HT1080 (cell line): ENCODE measurements at places on chromosomes 16 and 17.
A peak's percentile ranks its signal among the peaks of the same experiment; 100 is the strongest.

GRCh38 chr17:38749223-38750043 lies 1.3 kb upstream of the PCGF2 start:
- DNase-seq: peak; percentile 92

DNA sequence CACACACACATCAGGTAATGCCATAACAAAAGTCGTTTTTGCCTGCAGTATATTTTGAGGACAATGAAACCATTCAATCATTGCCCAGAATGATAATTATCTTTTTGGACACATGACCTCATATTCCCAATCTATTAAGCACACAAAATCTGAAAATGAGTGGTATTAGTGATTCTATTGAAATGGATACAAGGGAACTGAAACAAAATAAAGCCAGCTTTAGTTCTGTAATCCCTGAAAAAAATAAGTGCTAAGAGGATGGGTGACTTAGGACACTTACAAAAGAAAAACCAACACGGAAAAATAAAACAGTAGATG lies 128.3 kb upstream of the MAF start:
- DNase-seq: no peak

DNA sequence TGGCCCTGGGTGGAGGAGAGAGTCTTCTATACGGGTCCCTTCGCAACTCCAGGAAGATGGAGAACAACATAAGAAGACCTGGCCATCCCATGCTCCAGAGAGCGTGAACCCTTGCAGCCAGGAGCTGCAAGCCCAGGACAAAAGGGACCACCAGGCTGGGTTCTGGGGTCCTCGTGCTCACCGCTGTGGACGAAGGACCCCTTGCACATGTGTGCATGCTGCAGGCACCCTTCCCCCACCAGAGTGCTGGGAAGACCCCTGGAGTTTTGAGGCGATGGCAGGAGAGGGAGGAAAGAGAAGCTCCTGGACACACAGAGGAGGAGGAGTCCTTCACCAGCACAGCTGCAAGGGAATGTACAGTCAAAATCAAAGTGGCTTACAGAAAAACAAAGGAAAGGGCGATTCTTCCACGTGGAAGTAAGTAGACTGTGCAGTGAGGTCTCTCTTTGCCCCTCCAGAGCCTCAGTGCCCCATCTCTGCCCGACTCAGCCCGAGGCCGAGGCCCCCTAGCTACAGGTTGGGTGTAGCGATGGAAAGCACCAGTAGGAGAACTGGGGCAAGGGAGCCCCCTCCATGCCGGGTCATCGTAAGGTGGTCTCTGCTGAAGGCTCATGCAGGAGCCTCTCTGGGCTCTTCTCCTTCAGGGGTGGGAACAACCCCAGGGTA lies 51.3 kb downstream of the PIMREG start:
- DNase-seq: no peak

DNA sequence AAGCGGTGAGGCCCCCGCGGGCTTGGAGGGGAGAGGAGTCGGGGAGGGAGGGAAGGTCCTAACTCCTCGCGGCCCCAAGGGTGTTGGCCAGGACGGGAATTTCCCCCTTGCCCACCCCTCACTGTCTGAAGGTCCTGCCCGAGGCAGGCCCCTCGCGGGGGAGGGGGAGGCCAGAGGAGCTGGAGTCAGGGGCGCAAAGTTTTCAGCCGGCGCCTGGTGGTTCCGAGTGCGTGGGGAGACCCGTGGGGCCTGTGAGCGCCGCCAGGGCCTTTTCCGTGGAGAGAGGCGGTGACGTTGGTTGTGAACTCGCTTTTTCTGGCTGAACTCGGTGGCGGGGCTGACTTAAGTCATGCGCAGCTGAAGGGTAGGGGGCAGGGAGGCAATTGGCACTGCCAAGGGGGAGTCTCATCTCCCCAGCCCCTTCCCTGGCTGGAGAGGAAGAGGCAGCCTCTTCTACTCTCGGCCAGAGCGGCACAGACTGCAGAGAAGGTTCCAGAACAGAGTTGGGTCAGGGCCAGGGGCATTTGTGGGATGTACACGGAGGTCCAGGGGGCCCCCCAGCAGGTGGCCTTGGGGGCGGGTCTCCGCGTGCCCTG lies 1.5 kb downstream of the CACNA1H start:
- no peak for DNase-seq

- DNase-seq: peak; percentile 94
These were observed 233.1 kb upstream of the WSCD1 start for GRCh38 chr17:5837055-5837491.

DNA sequence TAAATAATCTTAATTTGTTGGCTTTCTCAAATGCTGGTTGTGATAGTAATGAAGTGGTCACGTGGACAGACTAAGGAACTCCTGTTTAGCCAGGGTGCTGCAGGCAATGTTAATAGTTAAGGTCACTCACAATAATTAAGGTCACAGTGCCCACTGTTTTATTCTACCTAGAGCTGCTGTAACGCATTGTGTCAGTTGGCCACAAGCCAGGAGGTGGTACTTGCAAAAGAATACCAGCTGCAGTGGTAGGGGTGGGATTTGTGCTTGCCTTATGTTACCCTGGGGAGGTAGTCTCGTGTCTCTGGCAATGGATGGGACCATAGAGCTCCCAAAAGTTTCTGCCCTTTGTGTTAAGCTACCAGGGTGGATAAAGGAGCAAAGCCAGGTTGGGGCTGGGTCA lies 969.1 kb upstream of the CDH8 start:
- no peak for DNase-seq

GRCh38 chr17:50818261-50818660 lies 17.1 kb upstream of the WFIKKN2 start:
- no peak for DNase-seq

DNA sequence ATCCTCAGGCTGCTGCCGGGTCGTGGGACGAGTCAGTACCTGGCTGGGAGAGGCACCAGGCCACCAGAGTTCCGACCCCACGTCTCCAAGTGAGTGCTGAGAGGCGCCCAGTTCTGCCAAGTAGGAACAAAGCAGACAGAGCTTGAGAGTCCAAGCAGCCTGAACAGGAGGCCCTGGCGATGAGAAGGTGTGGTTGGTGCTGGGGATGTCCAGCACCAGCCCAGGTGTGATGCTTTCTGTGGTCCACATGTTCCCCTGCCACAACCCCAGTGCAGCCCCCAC lies 10.8 kb downstream of the TAX1BP3 start:
- DNase-seq: no peak

- DNase-seq: peak; percentile 18
These were observed 2.3 kb upstream of the SLC16A11 start for GRCh38 chr17:7046127-7046724.

GRCh38 chr16:89201439-89202377 lies 1.4 kb upstream of the SLC22A31 start:
- no peak for DNase-seq

DNA sequence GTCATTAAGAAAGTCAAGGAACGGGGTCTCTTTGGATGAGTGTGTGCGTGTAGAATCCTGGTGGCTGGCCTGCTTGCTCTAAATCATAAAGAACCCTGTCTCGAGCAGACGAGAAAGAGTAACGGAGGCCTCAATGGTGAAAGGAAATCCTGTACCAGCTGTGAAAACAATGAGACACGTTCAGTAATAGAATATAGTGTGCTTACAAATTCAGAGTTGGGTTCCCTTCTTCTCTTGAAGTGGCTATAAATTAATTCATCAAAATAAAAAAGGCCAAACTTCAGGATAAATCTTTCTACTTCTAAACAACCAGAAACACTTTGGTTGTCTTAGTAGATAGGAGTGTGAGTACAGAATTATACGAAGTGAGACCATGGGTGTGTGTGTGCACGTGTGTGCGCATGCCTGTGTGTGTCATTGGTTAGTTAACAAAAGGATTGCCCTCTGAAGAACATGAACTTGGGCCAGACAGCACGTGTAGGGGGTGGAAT lies 48.5 kb downstream of the WWOX start:
- DNase-seq: no peak

GRCh38 chr16:71917900-71918299 lies 22.6 kb downstream of the IST1 start:
- DNase-seq: no peak

GRCh38 chr17:3888343-3889171 lies 4.3 kb downstream of the CAMKK1 start:
- peak; percentile 85 for DNase-seq

GRCh38 chr16:56641166-56641565 lies 2.7 kb downstream of the MT1A start:
- no peak for DNase-seq

GRCh38 chr16:62038646-62039045 lies 2.4 kb upstream of the CDH8 start:
- DNase-seq: no peak

- DNase-seq: peak; percentile 37
These were observed 41.8 kb downstream of the IL4R start for GRCh38 chr16:27355610-27356009.

GRCh38 chr16:54493594-54493993 lies 207.0 kb upstream of the IRX3 start:
- DNase-seq: peak; percentile 32

GRCh38 chr17:80857756-80858171 lies 133.9 kb upstream of the CHMP6 start:
- no peak for DNase-seq

DNA sequence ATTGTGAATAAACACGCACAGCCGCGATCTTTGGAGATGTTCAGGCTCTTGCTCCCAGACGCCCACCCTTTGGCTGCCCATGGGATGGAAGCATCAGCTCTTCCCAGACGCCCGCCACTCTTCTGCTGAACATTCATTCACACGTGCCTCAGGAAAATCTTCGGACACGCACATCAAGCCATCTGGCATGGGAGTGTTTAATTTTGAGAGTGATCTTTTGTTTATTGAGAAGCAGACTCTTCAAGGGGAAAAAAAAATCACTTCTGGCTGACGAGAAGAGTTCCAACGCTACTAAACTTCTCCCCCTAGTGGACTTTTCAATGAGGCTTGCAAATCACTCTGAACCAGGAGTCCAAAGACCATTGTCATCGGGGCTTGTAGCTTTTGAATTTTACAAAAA lies 62.0 kb upstream of the NUDT7 start:
- peak; percentile 56 for DNase-seq

- DNase-seq: peak; percentile 92
These were observed at the start of gene CLN3 for GRCh38 chr16:28491970-28492474. CLN3 (minus strand) TSS chr16:28492074; CDS start chr16:28491759, 315 bp downstream.

DNA sequence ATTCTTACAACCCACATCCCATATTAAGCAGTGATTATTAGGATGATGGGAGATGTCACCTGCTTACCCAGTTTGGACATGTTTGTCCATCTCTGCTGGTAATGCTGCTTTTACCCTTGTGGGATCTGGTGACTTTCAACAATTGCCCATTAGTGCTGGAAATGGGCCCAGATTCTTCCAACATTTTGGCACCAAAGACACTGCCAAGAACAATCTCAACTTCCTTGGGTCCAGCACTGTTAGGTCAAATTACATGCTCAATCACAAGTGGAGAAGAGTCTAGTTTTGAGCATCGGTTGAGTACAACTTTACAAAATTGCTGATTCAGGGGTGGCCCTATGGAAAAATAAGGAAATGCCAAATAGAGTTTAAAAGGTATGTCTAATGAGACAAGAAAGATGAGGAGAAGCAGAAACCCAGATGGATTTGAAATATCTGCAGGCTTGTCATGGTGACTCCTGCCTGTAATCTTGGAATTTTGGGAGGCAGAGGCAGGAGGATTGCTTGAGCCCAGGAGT lies 13.0 kb upstream of the ZFP3 start:
- no peak for DNase-seq

- peak; percentile 84 for DNase-seq
These were observed 43.1 kb downstream of the PIK3R5 start for GRCh38 chr17:8922451-8922850.

DNA sequence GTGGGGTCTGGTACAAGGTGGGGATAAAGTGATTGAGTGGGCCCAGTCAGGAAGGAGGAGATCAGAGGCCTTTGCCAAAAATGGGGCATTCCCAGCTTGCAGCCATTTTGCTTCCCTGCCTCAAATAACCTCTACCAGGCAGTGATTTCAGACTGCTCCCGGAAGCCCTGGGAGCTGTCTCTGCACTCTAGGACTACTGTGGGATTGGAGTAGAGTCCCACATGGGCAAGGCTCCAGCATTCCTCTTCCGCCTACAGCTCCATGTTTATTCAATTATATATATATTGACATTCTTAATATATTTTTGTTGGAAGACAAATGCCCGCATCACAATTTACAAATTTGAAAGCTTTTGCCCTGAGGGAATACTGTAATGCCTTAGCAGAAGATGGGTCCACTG lies 13.5 kb downstream of the SUPT6H start:
- DNase-seq: no peak

DNA sequence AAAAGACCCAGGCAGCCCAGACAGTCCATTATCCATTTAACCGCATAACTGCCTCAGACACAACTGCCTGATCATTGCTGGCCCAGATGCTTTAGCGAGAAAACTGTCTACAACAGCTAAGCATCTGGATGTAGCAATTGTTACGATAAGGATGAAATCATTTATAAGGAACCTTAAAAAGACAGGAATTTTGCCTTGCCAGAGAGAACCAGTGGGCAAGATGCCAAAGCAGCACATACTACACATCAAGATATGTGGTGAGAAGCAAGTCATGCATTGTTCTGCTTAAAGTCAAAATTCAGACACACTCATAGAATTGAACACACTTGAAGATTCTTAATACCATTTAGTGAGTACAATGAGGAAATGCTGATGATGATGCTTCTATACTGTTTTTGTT lies 1525.3 kb downstream of the CDH8 start:
- DNase-seq: no peak
